Thoracic aorta (tissue), 2 donors: ENCODE measurements at places on chromosomes 5 and 9.

GRCh38 chr5:149434162-149435014, 55.3 kb upstream of the IL17B start:
- peak overlapping the region; percentile 96 for H3K27ac ChIP-seq
- H3K4me3 ChIP-seq: no peak overlapping the region
- peaks cover 8% of the 10 kb centered on the region for H3K36me3 ChIP-seq
- no peaks in the 10 kb centered on the region for H3K27me3 ChIP-seq
- peaks cover 19% of the 10 kb centered on the region for H3K4me1 ChIP-seq
- DNase-seq: peak; percentile 73

DNA sequence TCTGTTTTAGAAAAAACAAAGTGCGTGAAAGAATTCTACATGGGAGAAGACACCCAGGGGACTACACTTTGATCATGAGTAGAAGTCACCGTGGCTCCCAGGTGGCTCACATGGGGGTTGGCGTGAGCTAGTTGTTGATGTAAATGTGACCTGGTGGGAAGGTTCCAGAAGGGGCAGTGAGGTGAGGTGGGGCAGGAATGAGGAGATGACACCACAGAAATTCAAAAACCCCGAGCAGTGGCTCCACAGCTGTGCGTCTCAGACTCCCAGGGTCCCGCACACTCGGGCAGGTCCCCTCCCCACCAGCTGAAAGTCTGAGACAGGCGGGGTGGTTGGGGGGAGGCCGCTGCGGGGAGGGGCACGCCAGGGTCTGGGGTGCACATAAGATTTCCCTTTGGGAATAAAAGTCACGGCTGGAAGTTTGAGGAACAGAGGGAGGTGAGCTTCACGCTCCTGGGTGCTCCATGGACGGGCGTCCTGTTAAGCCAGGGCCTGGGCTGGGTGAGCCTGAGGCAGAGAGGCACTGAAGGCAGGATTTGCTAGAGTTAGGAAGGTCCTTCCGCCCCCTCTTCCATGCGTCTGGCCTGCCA, 29.9 kb downstream of the GLT6D1 start:
- no peaks in the 10 kb centered on the region for H3K36me3 ChIP-seq
- H3K4me3 ChIP-seq: no peak overlapping the region
- H3K27me3 ChIP-seq: no peaks in the 10 kb centered on the region
- H3K27ac ChIP-seq: no peak overlapping the region
- DNase-seq: no peak
- H3K4me1 ChIP-seq: no peaks in the 10 kb centered on the region

DNA sequence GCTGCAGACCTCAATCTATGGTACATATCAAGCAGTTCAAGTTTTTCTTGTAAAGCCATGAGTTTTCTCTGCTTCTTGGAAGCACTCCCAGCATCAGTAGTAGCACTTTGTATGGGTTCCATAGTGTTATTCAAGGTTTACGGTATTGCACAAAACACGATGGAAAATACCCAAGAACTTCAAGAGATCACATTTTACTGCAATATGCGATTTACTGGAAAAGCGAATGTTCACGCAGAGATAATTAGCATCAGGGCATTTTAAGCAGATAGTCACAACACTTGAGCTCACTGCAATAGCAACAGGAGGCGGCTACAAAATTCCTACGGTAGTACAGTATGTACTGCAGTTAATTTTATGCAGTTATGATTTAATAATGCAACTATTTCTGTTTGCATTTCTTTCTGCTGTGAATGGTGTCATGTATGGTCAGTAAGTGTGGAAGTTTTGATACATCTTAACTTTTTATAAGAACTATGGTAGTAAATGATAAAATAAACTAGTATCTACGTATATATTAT, 200.8 kb downstream of the SMARCA2 start:
- no peak for DNase-seq
- no peaks in the 10 kb centered on the region for H3K36me3 ChIP-seq
- H3K4me1 ChIP-seq: no peaks in the 10 kb centered on the region

GRCh38 chr9:92666236-92666635, 3.7 kb downstream of the IPPK start:
- H3K4me1 ChIP-seq: peaks cover 19% of the 10 kb centered on the region
- no peak for DNase-seq
- H3K27me3 ChIP-seq: no peaks in the 10 kb centered on the region
- H3K4me3 ChIP-seq: no peak overlapping the region

- no peak for DNase-seq
- H3K4me1 ChIP-seq: peaks cover 10% of the 10 kb centered on the region
- no peaks in the 10 kb centered on the region for H3K27me3 ChIP-seq
- no peak overlapping the region for H3K27ac ChIP-seq
- H3K4me3 ChIP-seq: no peak overlapping the region
- no peaks in the 10 kb centered on the region for H3K36me3 ChIP-seq
Measured at GRCh38 chr5:140169410-140169809, 5.6 kb upstream of the CYSTM1 start.

- no peaks in the 10 kb centered on the region for H3K36me3 ChIP-seq
- peak overlapping the region; percentile 64 for H3K27ac ChIP-seq
Measured at GRCh38 chr5:72369301-72369700, 49.1 kb downstream of the PTCD2 start.

GRCh38 chr5:81805086-81805485, 54.2 kb upstream of the SSBP2 start:
- peaks cover 12% of the 10 kb centered on the region for H3K4me1 ChIP-seq
- no peaks in the 10 kb centered on the region for H3K36me3 ChIP-seq
- DNase-seq: no peak

GRCh38 chr5:74810915-74811314, 43.9 kb downstream of the NSA2 start:
- H3K36me3 ChIP-seq: no peaks in the 10 kb centered on the region
- H3K4me3 ChIP-seq: no peak overlapping the region
- no peaks in the 10 kb centered on the region for H3K27me3 ChIP-seq
- no peak for DNase-seq
- H3K27ac ChIP-seq: no peak overlapping the region
- no peaks in the 10 kb centered on the region for H3K4me1 ChIP-seq
